ENCODE measurements at places on chromosomes 1 and 21. TPM values are rescaled to one million over a fixed set of nuclear protein-coding genes. Genes with fewer than 3 reads are reported as not detected.

Gene IL19
- total RNA-seq: not detected

Gene SLC45A1
- total RNA-seq: 2.5 TPM

GRCh38 chr1:113399062-113399583 lies 8.8 kb downstream of the MAGI3 start:
- no peak overlapping the region for H3K27ac ChIP-seq
- DNase-seq: no peak
- no peaks in the 10 kb centered on the region for H3K27me3 ChIP-seq

Gene BCAN
- total RNA-seq: not detected

Gene SLC35F3
- not detected for total RNA-seq

Gene PROK1
- not detected for total RNA-seq
